ENCODE measurements at places on chromosomes 1 and 21.
A peak's percentile ranks its signal among the peaks of the same experiment; 100 is the strongest.

GRCh38 chr1:168279253-168279652 is 1.4 kb upstream of the TBX19 start:
- DNase-seq: no peak

DNA sequence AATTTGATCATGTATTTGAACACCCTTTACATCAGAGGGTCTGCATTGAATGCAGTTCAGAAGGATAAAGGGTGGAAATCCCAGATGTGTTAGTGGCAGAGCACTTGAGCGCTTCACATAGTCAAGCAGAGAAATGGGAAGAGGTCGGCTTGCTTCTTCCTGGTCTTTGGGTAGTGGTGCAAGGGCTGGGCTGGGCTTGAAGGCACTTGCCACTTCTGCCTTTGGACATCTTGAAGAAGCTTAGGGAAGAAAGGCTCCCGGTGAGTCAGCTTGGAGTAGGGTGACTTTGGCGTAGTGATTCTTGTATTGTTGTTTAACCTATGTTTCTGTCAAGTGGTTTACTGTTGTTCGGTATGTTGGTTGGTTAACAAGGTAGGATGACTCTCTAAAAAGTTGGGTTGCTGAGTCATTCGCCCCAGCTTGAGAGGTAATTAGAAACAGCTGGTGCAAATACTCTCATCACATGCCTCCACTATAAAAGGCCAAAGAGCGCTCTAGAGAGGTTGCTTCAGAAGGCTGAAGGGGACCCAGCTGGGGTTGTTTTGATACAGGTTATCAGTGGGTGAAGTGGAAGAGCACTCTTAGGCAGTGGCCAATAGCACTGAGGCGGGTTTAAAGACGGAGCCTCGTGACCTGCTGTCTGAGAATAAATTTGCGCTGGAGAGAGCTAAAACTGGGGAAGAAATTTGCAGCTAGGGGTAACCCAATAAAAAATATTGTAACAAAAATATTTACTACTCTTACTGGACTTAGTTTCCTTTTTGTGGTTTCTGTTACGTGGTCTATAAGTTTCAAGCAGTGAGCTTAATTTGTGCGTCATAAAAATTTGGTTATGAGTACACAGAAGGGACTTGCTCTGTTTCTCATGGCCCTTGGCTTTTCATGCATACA is 1.4 kb downstream of the BACH1 start:
- peak; percentile 54 for DNase-seq

DNA sequence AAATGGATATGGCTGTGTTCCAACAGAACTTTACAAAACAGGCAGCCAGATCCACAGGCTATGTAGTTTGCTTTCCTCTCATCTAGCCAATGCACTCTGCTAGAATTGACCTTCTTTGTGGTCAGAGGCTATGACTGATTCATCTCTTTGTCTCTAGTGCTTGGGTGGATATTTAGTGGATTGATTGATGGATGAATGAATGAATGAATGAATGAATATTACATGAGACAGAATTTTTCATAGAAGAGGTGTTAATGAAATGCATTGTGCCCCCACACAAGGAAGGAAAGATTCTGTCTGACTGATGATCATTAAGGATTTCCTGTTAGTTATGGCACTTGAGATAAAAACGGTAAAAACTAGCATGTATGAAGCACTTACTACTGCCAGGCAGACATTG is 50.5 kb upstream of the ZYG11A start:
- no peak for DNase-seq

- no peak for DNase-seq
Measured at GRCh38 chr1:233006541-233006973, 56.1 kb downstream of the NTPCR start.

DNA sequence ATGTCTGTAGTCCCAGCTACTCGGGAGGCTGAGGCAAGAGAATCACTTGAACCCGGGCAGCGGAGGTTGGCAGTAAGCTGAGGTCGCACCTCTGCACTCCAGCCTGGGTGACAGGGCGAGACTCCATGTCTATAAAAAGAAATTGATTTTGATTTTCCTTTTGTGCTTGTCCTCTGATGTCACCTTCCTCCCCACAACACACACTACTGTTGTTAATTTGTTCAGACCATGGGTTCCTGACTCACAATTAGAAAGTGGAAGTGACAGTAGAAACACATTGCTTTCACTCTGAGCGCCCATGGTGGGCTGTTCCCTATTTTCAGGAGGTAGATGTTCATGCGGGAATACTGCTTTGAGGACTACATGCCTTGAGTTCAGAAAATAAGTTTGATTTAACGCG is 165.5 kb upstream of the KCNJ6 start:
- no peak for DNase-seq

GRCh38 chr1:192243721-192244120 is 73.1 kb upstream of the RGS21 start:
- peak; percentile 38 for DNase-seq

GRCh38 chr1:154775621-154776605 is 94.2 kb downstream of the KCNN3 start:
- no peak for DNase-seq

DNA sequence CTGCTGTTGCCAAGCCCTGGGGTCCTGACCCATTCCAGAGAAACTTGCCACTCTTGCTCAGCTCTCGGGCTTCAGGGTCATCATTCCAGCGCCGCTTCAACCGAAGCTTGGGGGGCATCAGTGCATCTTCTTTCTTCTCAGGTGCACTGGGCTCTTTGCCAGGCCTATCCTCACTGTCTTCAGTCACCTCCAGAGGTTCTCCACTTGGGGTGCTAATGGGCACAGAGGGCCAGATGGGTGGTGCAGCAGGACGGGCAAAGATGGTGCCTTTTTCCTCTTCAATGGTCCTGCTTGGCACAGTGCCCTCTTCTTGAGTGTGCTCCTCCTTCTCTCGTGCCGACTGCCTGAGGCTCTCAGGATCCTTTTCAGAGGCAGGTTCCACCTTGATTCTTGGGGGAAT is 13.3 kb downstream of the ETV3 start:
- DNase-seq: no peak

- no peak for DNase-seq
Measured at GRCh38 chr1:193988885-193989284, 802.5 kb upstream of the B3GALT2 start.

- no peak for DNase-seq
Measured at GRCh38 chr1:116510361-116510760, 60.5 kb downstream of the CD58 start.

DNA sequence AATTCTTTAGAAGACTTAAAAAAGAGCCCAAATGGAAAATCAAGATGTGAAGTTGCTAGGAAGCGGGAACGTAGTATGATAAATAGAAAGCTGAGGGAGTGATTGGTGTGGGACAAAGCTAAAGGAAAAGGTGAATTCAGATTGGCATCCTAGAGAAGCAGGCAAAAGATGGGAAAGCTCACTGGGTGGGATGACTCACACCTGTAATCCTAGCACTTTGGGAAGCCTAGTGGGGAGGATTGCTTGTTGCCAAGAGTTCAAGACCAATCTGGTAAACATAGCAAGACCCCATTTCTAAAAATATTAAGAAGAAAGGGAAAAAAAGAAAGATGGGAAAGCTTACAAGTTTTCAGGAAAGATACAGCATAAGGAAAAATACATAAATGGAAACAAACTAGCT is 1.8 kb downstream of the MRPS21 start:
- no peak for DNase-seq

DNA sequence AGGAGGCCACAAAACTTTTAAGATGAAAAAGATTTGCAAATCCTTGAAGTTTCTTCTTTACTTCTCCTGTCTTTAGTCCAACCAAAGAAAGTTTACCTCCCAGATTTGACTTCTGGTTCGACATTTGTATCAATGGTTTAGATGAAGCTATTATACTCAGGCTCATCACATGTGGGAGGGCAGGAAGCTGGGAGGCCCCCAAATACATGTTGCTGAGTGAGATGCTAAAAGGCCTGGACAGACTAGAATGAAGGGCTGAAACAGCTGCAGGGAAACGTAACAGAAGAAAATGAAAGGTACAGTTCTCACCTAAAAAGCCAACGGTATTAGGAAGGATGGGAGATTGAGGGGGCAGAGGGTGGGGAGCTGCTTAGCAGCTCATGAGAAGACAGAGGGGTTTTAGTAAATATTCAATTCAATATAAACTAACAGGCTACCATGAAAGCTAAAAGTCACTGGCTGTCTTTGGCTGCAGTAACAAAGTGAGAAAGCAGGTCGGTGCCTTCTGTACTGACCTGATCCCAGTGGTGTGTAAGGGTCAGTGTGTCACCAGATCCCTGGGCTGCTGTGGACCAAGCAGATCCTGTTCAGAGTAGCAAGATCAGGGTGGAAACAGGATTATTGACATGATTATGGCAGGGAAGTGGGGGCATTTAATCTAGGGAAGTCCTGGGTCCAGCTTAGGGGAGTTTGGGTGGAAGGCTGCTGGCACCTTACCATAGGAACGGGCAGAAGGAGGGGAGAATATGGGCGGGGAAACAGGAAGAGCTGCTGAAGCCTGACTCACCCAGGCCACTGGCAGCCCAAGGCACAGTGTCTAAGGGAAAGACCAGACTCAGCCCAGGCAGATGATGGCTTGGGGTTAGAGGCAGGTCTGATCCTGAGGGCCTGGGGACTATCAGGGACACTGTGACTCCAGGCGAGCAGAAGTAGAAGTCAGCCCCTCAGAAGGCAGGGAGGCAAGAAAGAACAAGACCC is 60.4 kb downstream of the KCNN3 start:
- peak; percentile 38 for DNase-seq

DNA sequence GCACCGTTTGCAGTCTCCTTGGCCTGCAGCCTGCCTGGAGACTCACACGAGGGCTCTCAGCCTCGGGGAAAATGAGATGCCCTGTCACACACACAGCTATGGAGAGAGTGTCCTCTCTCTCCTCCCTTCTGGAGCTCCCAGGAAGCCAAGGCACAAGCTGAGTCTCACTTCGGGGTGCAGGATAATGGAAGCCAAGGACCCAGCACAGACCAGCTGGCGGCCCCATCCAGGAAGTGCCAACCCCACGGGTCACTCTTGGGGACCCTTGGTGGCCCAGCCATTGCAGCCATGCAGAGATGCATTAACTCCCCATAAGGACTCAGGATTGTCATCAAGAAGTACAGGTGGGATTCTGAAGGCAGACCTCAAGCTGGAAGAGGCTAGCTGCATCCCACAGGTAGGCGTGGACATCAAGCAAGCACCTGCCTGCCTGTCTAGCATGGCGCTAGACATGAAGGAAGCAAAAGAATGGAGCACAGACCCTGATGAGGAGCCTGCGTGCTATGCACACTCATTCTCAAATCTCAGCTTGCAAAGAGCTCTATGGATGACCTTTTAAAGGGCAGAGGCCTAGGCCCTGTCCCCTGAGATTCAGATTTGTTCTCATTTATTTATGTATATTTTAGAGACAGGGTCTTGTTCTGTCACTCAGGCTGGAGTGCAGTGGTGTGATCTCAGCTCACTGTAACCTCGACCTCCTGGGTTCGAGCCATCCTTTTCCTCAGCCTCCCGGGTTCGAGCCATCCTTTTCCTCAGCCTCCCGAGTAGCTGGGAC is 49.9 kb downstream of the IRF2BP2 start:
- DNase-seq: no peak

- DNase-seq: no peak
Measured at GRCh38 chr1:161915051-161915503, 108.6 kb downstream of the OLFML2B start.

DNA sequence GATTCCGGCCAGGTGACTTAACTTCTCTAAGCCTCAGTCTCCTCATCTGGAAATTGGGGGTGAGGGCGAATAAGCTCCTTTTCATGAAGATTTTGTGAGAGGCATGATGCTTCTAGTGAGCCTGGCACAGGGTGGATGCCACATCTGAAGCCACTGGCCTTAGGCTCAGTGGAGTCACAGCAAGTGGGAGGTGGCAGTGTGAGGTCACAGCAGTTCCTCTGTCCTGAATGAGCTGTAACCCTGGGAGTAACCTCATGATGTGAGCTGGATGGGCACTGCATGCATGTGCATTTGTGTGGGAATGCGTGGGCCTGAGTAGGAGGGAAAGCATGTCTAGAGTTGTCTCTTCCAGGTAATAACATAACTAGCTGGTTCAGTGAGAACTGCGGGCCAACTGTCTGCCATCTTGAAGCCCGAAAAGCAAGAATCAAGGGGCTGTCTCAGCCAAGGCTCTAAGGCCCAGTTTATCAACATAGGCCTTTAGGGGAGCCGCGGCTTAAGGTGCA is 27.0 kb upstream of the HTR1D start:
- DNase-seq: no peak

- no peak for DNase-seq
Measured at GRCh38 chr21:43859747-43860214, 5.2 kb upstream of the AGPAT3 start.

GRCh38 chr1:96651517-96651916 is 70.1 kb upstream of the PTBP2 start:
- no peak for DNase-seq

Data from RCC 7860 (cell line).